Inflammatory macrophage (primary cell): ENCODE measurements at places on chromosomes 1 and 21.

DNA sequence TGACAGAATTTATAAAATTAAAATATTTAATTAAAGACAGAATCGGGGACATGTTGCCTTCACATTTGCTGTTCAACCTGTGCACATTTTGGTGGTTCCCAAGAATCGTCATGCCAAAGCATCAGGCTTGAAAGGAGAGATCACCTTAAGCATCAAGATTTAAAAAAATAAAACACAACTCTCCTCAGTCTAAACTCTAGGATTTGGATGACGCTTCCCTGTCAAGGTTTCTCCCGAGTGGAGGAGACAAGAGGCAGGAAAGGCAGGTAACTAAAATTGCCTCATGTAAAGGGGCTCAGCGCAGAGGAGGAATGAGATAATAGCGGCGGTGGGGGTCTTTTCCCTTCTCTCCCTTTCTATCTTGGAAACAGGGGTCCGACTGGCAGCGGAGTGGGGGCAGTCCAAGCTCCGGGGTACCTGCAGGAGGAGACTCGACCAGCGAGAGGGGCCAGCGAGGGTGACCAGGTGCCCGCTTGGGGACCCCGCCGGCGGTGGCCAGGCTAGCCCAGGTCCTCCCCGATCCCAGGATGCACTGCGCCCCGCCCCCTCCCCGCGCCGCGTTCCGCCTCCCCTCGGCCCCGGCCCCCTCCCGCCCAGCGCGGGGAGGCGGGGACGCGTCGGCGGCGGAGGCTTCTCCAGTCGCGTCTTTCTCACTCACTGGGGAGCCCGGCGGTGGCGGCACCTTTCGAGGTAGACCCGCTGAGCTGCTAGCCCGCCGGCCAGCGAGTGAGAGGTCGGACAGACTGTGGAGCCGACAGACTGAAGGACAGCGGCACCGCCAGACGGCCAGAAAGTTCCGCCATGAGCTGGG, at the start of gene FNBP1L:
Gene FNBP1L (plus strand): TSS at position 638 of the 811 bp plus-strand sequence. CDS start 164 bp downstream, at position 802.
- peak; percentile 24 for DNase-seq

- no peak for DNase-seq
Observed at GRCh38 chr1:172041742-172042141, 200.4 kb downstream of the DNM3 start.

DNA sequence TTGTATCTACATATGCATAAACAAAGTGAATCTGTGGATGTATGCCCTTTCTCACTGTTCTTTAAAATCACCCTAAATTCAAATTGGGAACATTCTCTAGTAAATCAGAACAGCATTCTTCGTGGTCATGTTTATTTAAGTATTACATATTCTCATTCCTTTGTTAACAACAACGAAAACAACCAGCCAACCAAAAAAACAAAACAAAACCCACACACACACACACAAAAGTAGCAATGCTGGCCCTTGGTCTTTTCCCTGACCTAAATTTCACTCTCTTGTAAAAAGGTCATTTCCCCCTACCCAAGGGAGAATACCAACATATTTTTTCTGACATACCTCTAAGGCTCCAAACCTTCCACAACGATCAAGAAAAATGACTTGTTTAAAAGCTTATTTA, 102.6 kb downstream of the NRIP1 start:
- DNase-seq = no peak

GRCh38 chr1:36359911-36360550, 25.7 kb downstream of the STK40 start:
- peak; percentile 63 for DNase-seq

DNA sequence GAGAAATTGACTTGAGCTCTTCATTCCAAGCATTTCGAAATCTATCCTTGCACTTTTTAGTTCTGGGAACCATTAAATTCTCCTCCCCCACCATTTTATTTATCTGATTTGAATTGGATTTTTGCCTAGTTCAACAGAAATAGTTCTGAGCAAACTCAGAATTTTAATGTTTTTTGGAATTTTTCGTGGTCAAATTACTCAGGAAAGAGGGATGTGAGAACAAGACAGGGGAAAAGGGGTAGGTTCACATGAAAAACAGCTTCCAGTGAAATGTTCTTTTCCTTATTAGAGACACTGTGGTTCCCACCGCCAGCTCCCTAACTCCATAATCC, 5.7 kb upstream of the ZNF697 start:
- no peak for DNase-seq
